ENCODE measurements at places on chromosomes 7 and 10.

DNA sequence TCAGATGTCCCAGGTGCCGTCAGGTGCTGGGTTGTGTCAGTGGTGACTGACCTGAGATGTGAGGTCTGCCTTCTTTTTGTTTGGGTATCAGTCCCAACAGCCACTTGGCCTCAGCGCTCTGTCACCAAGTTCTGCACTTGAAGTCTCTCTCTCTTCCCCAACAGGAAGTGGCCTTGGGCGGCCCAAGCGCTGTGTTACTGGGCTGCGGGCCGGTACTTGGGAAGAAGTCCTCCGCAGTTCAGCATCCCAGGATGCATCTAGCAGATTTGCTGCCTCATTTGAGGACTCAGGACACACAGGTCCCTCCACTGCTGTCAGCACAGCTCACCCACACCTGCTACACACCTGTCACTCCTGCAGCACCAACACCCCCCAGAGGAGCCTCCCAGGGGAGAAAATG lies 40.1 kb downstream of the LYZL2 start:
- DNase-seq: no peak

DNA sequence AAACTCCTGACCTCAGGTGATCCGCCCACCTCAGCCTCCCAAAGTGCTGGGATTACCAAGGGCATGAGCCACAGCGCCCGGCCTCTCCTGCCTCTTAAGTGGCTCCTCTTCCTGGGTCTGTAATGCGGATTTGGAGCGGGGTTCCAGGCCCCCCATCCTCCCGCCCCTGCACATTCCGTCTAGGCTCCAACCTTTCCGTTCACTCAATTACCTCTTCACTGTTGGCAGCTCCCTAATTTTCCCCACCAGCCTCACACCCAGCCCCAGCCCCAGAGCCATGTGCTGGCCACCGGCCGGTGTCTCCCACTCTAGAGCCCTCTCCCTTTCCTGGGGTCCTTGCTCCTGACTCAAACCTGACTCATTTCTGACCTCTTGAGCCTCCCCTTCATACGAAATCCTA lies 16.6 kb downstream of the ASB13 start:
- DNase-seq: no peak

GRCh38 chr7:153935095-153935494 lies 117.1 kb upstream of the DPP6 start:
- DNase-seq: no peak

DNA sequence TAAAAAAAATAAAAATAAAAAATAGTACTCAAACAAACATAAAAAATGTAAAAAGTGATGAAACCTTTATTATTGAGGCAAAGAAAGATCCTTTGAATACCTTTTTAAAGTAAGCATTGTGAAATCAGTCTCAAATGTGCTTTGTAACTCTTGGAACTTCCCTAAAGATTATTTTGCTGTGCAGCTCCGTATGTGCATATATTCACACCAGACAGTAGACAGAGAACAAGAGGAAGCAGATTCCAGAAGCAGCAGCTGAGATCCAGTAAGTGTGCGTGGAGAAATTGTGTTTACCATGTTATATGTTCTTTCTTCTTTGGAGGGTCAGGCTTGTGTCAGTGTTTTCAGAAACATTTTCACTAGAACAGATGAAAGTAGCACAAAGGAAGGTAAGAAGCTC lies 324.9 kb downstream of the AGMO start:
- DNase-seq: peak; percentile 3

GRCh38 chr7:40608321-40609075 lies 473.7 kb downstream of the SUGCT start:
- no peak for DNase-seq

DNA sequence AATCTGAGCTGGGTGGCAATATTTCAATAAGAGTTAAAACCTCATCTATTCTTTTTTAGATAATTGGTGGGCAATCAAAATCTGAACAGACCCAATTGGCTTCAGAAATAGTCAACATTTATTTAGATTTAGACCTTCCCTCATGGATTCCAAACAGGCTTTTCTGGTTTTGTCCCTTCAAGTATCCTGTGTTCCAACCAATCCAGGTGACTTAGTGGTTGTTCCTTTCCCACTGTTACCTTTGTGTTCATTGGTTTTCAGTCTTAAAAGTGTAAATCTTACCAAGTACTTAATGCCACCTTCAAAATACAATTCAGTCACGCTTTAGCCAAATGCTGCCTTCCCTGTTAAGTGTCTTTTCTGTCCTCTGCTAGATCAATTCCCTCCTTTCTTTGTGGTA lies 85.9 kb downstream of the AHR start:
- DNase-seq: no peak

DNA sequence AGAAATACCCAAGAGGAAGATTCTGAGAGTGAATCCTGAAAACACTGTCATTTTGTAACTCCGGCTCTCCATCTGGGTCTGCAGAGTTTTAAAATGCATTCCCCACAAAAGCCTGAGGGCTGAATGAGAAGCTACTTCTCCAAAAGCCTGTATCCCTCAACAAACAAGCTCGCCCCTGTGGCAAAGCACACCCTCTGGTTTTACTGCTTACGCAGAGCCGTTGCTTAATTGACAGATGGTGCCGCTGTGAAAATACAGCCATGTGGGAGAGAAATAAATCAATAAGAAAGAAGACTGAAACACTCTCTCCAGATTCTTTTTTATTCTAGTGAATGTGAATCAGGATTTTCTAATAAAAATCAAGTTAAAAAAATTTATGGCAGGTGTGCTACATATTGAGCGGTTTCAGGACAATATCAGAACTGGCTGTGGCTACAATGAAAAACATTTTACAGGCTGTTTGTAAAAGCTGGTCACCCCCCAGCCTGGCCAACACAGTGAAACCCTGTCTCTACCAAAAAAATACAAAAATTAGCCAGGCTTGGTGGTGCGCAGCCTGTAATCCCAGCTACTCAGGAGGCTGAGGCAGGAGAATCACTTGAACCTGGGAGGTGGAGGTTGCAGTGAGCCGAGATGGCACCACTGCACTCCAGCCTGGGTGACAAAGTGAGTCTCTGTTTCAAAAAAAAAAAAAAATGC lies 32.5 kb downstream of the C7orf33 start:
- no peak for DNase-seq

DNA sequence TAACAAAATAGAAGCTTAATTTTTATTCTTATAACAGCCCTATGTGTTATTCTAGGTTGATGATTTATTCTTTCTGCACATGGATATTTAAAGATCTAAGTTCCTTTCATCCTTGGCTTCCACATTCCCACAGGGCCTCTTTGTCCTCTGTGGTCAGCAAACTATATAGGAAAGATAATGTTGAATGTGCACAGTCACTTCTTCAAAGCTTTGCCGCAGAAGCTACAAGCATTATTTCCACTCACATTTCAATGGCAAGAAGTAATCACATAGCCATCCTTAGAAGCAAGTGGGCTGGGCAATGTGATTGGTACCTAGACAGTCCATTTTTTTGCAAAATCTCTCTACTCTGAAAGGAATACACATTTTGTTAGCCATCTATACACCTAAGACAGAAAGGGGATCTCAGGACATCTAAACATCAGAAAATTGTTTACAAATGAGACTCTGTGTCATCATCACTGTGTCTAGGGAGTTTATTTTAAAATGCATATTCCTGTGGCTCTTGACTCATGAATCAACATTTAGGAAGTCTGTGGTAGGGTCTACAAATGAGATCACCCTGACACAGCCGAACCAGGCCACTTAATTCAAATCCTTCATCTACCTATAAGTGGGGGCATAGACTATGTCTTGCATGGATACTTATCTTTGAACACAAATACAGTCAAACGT lies 1060.5 kb downstream of the XPNPEP1 start:
- no peak for DNase-seq

DNA sequence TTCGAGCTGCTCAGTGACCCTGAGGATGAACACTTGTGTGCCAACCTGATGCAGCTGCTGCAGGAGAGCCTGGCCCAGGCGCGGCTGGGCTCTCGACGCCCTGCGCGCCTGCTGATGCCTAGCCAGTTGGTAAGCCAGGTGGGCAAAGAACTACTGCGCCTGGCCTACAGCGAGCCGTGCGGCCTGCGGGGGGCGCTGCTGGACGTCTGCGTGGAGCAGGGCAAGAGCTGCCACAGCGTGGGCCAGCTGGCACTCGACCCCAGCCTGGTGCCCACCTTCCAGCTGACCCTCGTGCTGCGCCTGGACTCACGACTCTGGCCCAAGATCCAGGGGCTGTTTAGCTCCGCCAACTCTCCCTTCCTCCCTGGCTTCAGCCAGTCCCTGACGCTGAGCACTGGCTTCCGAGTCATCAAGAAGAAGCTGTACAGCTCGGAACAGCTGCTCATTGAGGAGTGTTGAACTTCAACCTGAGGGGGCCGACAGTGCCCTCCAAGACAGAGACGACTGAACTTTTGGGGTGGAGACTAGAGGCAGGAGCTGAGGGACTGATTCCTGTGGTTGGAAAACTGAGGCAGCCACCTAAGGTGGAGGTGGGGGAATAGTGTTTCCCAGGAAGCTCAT lies 1.1 kb downstream of the DDIT4 start:
- DNase-seq: no peak

- DNase-seq: no peak
Measured at GRCh38 chr10:49690698-49691356, 11.4 kb downstream of the C10orf53 start.

- no peak for DNase-seq
Measured at GRCh38 chr10:76202777-76203176, 771.4 kb downstream of the LRMDA start.

DNA sequence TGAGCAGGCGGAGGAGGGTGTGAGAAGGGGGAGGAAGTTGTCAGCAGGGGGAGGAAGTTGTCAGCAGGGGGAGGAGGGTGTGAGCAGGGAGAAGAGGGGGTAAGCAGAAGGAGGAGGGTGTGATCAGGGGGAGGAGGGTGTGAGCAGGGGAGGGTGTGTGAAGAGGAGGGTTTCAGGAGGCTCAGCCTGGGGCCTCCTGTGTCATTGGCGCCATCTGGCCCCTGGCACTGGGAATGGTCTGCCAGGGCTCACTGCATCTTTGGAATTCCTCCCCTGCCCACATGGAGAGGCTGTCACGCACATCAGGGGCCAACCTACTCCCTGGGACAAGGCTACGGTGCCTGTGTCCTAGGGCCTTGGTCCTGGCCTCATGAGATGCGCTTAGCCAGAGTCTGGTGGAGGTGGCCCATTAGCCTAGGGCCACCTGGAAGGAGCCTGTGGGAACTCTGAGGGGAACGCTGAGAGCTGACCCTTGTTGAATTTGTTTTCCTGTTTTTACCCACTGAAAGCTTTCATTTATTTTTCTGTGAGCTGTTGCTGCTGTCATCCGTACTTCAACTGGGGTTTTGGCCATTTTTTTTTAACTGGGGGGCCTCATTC lies 18.0 kb downstream of the CAMK2B start:
- peak; percentile 12 for DNase-seq

All from GDM1 (cell line).